ENCODE measurements at places on chromosomes 4 and X.
A peak's percentile ranks its signal among the peaks of the same experiment; 100 is the strongest.

DNA sequence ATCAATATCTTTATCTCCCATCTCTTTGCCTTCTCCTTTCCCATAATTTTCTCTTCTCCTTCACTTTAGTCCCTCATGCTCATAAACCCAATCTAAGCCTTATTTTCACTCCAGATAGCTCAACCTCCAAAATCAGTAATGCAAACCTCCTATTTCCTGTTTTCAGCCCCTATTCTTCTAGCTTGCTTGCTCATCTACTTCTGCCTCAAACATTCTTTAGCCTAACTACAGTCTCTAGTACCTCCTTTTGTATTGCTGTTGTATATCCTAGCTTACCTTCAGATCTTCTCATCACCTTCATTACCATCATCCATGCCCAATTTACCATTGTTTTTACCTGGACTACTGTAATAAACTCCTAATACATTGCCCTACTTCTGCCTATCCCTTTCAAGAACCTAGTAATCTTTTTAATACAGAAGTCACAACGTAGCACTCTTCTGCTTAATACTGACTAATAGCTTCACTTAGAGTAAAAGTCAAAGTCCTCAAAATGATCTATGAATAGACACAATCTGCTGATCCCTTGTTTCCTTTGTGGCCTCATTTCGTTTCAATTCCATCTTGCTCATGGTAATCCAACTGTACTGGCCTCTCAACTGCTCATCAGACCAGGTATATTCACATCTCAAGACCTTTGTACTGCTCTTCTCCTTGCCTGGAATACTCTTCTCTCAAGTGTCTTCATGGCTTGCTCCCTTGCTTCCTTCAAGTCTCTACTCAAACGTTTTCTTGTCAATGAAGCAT lies 123.4 kb downstream of the FAM13A start:
- no peak for DNase-seq

GRCh38 chr4:174023641-174024040 lies 259.8 kb downstream of the FBXO8 start:
- DNase-seq = no peak

- DNase-seq = no peak
These were observed 45.3 kb downstream of the RPGR start for GRCh38 chrX:38282049-38282448.

- DNase-seq = no peak
These were observed 126.9 kb downstream of the ELOVL6 start for GRCh38 chr4:110071466-110071865.

DNA sequence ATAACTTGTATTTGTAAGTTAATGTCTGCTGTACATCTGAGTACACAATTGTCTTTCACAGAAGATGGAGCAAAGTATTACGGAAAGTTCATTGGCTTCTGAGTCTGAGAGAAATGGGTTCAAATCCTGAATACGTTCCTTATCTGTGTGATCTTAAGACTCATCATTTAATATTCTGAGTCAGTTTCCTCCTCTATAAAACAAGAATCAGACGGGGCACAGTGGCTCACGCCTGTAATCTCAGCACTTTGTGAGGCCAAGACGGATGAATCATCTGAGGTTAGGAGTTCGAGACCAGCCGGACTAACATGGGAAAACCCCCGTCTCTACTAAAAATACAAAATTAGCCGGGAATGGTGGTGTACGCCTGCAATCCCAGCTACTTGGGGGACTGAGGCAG lies 57.8 kb downstream of the APBB2 start:
- no peak for DNase-seq

DNA sequence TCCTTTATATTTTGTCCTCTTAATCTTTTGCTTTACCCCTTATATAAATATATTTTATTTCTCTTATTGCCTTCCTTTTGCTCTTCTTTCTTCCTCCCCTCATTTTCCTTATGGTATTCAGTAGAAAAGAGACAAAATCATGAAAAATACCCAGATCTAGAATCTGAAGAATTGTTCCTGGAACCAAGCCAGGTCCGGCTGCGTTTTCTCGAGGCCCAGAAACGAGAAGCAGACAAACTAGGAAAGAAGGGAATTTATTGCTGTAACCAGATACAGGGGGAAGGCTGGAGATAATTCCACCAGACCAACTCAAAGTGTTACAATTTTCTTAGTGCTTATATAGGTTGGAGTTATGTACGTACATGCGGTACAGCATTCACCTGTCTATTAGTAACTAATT lies 328.7 kb downstream of the GABRG1 start:
- DNase-seq = no peak

GRCh38 chr4:78065508-78066192 lies 8.5 kb downstream of the FRAS1 start:
- no peak for DNase-seq

- DNase-seq = no peak
These were observed at the start of gene ADH4 for GRCh38 chr4:99144070-99144469. Gene ADH4 (minus strand): TSS chr4:99144297. CDS start chr4:99144222, 75 bp downstream.

- peak; percentile 76 for DNase-seq
These were observed 16.6 kb downstream of the GPKOW start for GRCh38 chrX:49106930-49107329.

GRCh38 chrX:117936118-117936517 lies 180.5 kb downstream of the KLHL13 start:
- no peak for DNase-seq

DNA sequence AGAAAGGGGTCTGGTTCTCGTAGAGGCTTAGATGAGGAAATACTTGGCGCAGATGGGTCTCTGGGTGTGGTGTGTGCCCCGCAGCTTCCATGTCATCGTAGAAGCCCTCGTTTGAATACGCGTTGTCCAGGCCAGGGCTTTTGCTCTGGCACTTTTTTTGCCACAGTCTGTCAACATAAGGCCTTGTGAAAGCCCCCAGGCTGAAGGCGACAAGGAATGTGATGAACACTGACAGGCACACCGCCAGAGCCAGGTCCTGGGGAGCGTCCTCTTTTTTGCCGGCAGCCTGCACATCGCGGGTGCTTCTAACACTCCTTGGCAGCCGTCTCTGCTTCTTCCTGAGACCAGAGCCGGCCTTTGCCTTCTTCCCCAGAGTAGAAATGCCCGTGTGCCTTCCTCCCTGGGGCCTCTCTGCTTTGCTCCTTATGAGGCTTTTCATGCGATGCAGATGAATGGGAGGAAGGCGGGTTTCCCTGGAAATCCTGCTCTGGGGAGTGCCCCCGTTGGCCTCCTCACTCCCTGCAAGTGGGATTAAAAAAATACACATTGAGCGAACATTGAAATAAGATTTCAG lies 24.4 kb downstream of the LRRC66 start:
- DNase-seq = no peak

- no peak for DNase-seq
These were observed 171.2 kb upstream of the NWD2 start for GRCh38 chr4:37073226-37073840.

GRCh38 chrX:120380699-120381098 lies 18.8 kb downstream of the ATP1B4 start:
- DNase-seq = no peak

DNA sequence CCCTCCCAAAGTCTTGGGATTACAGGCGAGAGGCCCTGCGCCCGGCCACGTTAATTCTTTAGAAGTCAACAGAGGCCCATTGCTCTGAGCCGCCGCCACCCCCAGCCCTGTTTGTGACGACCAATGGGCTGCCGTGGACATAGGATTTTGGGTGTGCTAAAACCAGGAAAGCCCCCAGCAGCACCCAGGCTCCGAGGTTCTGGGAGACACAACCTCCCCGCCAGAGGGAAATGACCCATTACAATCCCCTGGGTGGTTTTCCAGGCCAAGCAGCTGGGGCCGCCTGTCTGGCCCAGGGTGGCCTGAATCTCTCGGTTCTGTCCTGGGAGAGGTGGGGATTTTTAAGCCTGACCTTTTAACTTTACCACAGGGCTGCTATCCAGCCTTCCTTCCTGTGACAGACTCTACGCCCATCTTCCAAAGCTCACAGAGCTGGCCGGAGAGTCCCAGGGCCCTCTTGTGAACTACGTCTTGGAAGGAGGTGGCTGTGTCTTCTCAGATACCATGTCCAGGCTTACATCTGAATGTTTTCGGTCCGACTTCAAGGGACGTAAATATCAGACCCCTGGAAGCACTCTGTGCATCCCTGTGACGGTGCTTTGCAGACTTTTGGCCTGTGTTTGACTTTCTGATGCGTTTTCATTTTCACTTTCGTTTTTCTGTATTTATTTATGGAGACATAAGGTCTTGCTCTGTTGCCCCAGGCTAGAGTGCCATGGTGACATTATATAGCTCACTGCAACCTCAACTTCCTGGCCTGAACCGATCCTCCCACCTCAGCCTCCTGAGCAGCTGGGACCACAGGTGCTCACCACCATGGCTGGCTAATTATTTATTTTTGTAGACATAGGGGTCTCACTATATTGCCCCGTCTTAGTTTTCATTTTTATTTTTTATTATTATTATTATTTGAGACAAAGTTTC lies 36.0 kb downstream of the P2RY8 start:
- no peak for DNase-seq

DNA sequence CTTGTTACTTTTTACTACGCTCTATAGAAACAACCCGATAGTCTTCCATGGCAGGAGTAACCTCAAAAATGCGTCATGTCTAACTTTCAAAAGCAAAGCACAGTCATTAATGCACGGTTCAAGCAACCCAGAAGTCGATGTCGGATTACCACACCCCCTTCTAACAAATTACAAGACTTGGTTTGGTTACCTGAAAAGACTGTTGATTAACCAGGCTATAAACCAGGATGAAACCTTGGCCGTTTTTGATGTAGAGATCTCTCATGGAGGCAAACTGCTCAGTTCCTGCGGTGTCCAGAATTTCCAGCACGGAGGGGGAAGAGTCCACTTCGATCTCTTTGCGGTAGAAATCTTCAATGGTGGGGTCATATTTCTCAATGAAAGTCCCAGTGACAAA lies 2.4 kb downstream of the RAP2C start:
- no peak for DNase-seq

GRCh38 chrX:49002091-49002935 lies at the start of gene GRIPAP1:
Gene GRIPAP1 (minus strand): TSS chrX:49002264. CDS start chrX:49002229, 35 bp downstream.
- DNase-seq = peak; percentile 65

GRCh38 chrX:76550016-76550415 lies 122.5 kb downstream of the MAGEE1 start:
- no peak for DNase-seq

DNA sequence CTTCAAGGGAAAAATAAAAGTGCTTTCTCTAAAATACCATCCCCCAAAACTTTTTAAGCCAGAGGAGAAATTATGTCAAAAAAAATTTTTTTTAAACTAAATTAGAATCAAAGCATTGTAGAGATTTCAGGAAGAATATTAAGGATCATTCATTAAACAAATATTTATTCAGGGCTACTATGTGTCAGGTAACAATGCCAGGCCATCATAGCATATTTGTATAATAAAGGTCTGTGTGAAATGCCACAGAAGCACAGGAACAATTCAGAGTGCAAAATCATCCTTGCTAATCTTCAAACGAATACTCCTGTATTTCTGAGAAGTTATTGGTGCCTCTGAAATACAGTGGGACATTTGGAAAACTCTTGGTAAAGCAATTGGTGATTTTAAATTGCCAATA lies 2.0 kb downstream of the CCDC160 start:
- DNase-seq = no peak

- no peak for DNase-seq
These were observed 83.3 kb downstream of the DDIT4L start for GRCh38 chr4:100106982-100107381.

DNA sequence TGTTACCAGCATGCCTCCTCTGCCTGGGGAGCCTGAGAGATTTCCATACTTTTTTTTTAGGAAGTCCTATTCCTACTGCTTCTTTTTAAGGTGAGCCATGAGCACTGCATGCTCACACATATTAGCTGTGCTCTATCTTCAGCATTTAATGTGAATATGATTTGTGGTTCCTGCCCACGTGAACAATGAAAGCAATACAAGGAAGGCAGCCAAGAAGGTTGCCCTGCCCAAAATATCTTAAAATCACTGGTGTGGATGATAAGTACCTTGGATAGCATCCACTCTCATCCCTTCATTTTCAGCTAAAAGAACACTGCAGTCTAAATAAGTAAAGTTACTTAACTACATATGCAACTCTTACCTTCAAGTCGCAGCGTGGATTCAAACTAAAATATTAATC lies 607.5 kb downstream of the PACRGL start:
- DNase-seq = no peak

DNA sequence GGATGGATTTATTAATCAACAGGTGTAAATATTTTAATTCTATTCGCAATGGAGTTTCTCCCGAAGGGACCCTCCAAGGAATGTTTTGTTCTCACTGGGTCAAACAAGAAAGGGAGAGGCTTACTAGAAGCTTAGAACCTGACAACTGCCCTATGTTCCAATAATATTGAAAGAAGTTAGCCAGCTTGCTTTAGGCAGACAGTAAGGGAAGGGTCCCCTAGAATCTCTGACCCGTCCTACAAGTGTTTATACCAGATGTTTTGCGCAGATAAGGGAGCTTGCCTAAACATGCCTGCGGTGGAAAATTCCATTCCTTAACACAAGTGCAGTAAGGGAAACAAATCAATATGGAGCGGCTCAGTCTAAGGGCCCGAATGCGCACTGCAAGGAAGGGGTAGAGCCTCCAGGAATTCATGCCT lies 17.7 kb downstream of the IL21 start:
- DNase-seq = no peak

DNA sequence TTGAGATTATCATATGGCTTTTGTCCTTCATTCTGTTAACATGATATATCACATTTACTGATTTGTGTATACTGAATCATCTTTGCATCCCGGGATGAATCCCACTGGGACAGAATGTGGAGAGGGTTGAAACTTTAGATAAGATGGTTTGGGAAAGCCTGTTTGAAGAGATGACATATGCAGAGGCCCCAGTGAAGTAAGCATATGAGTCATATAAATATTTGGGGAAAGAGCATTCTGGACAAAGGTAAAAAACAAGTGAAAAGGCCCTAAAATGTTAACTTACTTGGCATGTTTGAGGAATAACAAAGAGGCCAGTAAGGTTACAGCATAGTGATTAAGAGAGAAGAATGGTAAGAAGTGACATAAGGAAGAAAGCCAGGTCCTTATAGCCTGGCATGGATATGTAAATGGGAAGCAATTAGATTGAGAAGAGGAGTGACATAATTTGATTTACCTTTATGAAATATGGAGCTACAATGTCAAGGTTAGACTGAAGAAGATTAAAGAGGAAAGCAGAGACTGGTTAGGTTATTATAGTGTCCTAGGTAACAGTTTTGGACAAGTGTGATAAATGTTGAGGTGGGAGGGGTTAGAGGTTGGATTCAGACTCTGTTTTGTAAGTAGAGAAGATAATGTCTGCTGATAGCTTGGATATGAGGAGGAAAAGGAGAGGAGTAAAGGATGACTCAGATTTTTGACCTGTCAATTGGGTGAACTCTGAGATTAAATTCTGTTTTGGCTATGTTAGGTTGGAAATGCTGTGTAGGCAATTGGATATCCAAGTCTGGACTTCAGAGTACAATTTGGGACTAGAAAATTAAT lies 54.6 kb upstream of the DRP2 start:
- DNase-seq = no peak

GRCh38 chr4:16007471-16008095 lies 44.6 kb upstream of the FGFBP2 start:
- no peak for DNase-seq

GRCh38 chr4:57132743-57133137 lies 22.6 kb upstream of the IGFBP7 start:
- DNase-seq = no peak

GRCh38 chrX:39895218-39896110 lies 202.3 kb downstream of the BCOR start:
- no peak for DNase-seq

- no peak for DNase-seq
These were observed 108.2 kb upstream of the GPC4 start for GRCh38 chrX:133523526-133523925.

GRCh38 chr4:147865926-147866325 lies 134.0 kb downstream of the ARHGAP10 start:
- DNase-seq = no peak

- no peak for DNase-seq
These were observed 59.1 kb upstream of the MAML3 start for GRCh38 chr4:140213116-140213515.

- no peak for DNase-seq
These were observed 25.6 kb downstream of the SPRY1 start for GRCh38 chr4:123421937-123422781.
